ENCODE measurements at places on chromosomes 2 and 18.
A peak's percentile ranks its signal among the peaks of the same experiment; 100 is the strongest.

- no peak for DNase-seq
These were observed 21.8 kb downstream of the TNFAIP6 start for GRCh38 chr2:151379169-151379568.

- no peak for DNase-seq
These were observed 828.7 kb downstream of the SUCLG1 start for GRCh38 chr2:83630351-83630750.

DNA sequence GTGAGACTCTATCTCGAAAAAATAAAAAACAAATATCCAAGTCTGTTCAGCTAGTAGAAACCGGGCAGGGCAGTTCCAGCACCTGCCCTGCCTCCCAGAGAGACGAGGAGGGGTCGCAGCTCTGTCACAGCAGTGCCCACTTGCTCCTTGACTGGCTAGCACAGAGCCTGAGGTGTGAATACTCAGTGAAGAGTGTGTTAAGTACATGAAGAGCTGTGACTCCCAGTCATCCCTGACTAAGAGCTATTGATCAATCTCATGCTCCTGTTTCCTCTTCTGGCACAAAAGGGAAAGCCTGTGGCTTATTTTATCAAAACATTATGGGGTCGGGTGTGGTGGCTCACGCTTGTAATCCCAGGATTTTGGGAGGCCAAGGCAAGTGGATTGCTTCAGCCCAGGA lies 83.0 kb upstream of the FZD7 start:
- DNase-seq: no peak

- DNase-seq: peak; percentile 82
These were observed at the start of gene HK2 for GRCh38 chr2:74833418-74834233. HK2 (plus strand) TSS chr2:74834127; CDS start chr2:74834581, 454 bp downstream.

GRCh38 chr2:50556934-50557575 lies 474.9 kb downstream of the NRXN1 start:
- no peak for DNase-seq

- DNase-seq: no peak
These were observed 647.7 kb upstream of the ZNF804A start for GRCh38 chr2:183950673-183951072.

GRCh38 chr18:23650968-23651927 lies 11.5 kb downstream of the ANKRD29 start:
- DNase-seq: no peak

DNA sequence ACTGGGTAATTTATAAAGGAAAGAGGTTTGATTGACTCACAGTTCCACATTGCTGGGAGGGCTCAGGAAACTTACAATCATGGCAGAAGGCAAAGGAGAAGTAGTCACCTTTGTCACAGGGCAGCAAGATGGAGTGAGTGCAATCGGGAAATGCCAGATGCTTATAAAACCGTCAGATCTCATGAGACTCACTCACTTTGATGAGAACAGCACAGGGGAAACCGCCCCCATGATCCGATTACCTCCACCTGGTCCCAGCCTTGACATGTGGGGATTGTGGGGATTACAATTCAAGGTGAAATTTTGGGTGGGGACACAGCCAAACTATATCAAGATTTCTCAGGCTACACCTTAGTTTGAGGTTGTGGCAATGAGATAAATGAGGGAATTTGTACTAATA lies 54.9 kb downstream of the AKAIN1 start:
- no peak for DNase-seq
